ENCODE measurements at places on chromosomes 6 and 20.

- DNase-seq, result no peak
Measured at GRCh38 chr6:133236932-133237331, 4.2 kb upstream of the EYA4 start.

- DNase-seq, result no peak
Measured at GRCh38 chr6:24643920-24644319, 2.1 kb downstream of the KIAA0319 start.

DNA sequence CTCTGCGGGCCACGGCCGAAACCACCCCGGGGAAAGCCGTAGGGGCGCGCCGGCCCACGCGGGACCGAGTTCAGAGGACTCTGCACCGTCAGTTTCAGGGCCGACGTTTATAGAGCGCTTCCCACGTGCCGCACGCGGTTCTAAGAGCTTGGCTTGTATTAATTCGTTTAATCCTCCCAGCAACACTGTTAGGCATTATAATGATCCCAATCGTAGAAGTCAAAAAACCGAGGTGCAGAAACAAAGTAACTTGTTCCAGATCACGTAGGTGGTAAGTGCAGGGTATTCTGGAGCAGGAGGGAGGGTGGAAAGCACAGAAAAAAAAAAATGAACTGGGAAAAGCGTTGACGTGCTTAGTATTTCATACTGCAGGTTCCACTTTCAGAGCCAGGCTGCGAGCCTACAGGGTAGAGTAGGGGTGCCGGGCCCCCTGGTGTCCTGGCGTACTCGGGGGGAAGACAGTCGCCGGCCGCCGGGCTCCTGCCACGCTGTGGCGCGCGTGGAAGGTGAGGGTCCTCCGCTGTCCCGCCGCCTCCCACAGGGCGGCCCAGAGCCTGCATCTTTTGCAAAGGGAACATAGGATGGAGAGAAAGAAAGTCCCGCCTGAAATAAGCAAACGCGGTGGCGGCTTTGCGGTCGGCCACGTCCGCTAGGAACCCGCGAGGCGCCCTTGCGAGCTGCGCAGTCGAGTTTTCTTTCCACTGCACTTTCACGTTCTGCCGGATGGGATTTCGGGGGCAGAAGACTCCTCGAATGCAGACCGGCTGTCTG is 10.2 kb upstream of the FOXF2 start:
- DNase-seq, result no peak

GRCh38 chr20:34579191-34579978 is 20.9 kb downstream of the MAP1LC3A start:
- DNase-seq, result no peak

Data from effector memory CD8-positive, alpha-beta T cell (primary cell).